ENCODE measurements at places on chromosomes 1 and 21. TPM values are rescaled to one million over a fixed set of nuclear protein-coding genes. Genes with fewer than 3 reads are reported as not detected.

CNR2 gene
- total RNA-seq, result not detected

KCNAB2 gene
- total RNA-seq, result 0.69 TPM

C1orf74 gene
- total RNA-seq, result 1.9 TPM

SRP9 gene
- total RNA-seq, result 297 TPM

S100A12 gene
- not detected for total RNA-seq

A3GALT2 gene
- total RNA-seq, result not detected

SH3BP5L gene
- total RNA-seq, result 19.3 TPM

DEDD gene
- total RNA-seq, result 19.4 TPM

TSACC gene
- 2.4 TPM for total RNA-seq

ASCL5 gene
- total RNA-seq, result not detected

AMY1B gene
- not detected for total RNA-seq

DHCR24 gene
- total RNA-seq, result 145 TPM

SERTAD4 gene
- total RNA-seq, result 2.4 TPM

SPRR1B gene
- not detected for total RNA-seq

CPLANE2 gene
- 1.6 TPM for total RNA-seq

FLG2 gene
- total RNA-seq, result not detected

GNG4 gene
- total RNA-seq, result not detected

LCE2A gene
- not detected for total RNA-seq

KCNA3 gene
- total RNA-seq, result not detected

KPRP gene
- total RNA-seq, result not detected

ADAMTS5 gene
- 0.05 TPM for total RNA-seq

TRIM67 gene
- total RNA-seq, result not detected

GBP5 gene
- 0.27 TPM for total RNA-seq

HSD3B1 gene
- total RNA-seq, result not detected

KDM1A gene
- 86.8 TPM for total RNA-seq

AGPAT3 gene
- 60.2 TPM for total RNA-seq

NEXN gene
- 7.0 TPM for total RNA-seq

KRTAP19-5 gene
- total RNA-seq, result not detected

GRIK3 gene
- total RNA-seq, result not detected

THAP3 gene
- 18.3 TPM for total RNA-seq

INSRR gene
- not detected for total RNA-seq

MLLT11 gene
- 6.6 TPM for total RNA-seq

TRPM2 gene
- total RNA-seq, result 18.3 TPM

C1orf141 gene
- total RNA-seq, result not detected

UBXN10 gene
- total RNA-seq, result 0.07 TPM

TEX38 gene
- total RNA-seq, result not detected

CHD5 gene
- total RNA-seq, result not detected

CAMK2N1 gene
- total RNA-seq, result 3.7 TPM

TEDDM1 gene
- not detected for total RNA-seq
